GF-D8 (cell line): ENCODE measurements at places on chromosomes 2 and 18.

GRCh38 chr2:67346718-67347407, 50.3 kb upstream of the ETAA1 start:
- no peak for DNase-seq

- DNase-seq: no peak
These were observed 465.0 kb upstream of the TRIB2 start for GRCh38 chr2:12251749-12252148.

GRCh38 chr2:64617631-64618151, 36.0 kb downstream of the SERTAD2 start:
- DNase-seq: no peak

GRCh38 chr2:99880148-99880963, 262.0 kb downstream of the AFF3 start:
- DNase-seq: no peak

DNA sequence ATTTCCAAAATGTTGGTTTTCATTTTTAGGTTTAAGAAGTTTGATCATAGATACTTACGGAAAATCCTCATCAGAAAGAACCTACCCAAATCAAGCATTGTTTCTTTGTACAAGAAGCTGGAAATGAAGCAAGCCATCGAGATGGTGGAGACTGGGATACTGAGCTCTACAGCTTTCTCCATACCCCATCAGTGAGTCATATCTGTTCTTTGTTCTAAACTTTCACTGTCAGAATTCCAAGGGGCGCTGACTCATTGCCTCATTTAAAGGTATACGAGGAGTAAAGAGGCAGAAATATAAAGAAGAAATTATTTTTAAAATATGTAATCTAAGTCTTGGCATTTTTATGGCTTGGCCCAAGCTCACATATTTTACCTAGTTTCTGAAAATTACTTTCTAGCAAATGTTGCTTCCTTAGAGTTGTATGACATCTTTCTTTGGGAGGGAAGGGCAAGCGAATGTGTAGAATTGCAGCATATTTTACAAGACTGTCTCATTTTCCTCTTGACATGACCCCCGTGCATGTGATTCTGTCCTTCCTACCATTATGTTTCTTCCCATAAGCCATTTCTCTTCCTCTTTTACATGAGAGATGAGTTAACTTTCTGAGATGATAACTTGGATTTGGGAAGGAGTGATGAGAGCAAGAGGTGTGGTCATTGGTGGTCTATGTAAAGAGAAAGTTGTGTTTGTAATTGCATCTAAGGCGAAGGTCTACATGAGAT, 41.2 kb downstream of the SLC9A4 start:
- DNase-seq: no peak

DNA sequence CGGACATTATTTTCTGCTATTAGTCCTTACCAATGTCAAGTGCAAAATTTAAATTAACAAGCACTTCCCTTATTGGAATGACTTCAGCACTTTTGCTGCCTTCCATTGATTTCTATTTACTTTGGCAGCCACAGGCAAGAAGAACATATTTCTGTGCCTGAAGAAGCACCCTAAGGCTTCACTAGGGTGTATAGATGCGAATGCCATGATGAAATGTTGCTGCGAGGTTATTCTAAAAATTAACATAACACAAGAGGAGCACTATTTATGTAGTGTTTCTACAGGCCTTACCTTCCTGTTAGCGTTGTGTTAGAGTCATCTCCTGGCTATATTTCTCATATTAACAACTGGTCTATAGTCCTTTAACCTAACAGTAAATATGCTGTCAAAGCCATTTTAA, 365.0 kb upstream of the HNRNPA3 start:
- no peak for DNase-seq

GRCh38 chr2:76274676-76275075, 564.0 kb upstream of the GCFC2 start:
- DNase-seq: no peak

DNA sequence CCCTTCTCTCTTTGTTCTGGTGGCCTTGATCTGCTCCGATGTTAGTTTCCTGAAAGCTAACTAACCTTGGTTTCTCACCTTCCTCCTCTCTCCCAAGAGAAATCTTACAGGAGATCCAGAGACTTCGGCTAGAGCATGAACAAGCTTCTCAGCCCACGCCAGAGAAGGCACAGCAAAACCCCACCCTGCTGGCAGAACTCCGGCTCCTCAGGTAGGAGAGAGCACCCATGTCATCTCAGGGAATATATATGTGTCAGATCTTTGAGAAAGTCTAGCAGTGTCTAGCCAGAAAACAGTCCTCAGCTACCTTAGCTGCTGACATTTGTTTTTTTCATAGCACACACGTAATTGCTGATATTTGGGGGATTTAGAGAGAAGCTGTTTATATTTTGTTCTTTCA, 148.1 kb downstream of the DTNA start:
- DNase-seq: no peak

DNA sequence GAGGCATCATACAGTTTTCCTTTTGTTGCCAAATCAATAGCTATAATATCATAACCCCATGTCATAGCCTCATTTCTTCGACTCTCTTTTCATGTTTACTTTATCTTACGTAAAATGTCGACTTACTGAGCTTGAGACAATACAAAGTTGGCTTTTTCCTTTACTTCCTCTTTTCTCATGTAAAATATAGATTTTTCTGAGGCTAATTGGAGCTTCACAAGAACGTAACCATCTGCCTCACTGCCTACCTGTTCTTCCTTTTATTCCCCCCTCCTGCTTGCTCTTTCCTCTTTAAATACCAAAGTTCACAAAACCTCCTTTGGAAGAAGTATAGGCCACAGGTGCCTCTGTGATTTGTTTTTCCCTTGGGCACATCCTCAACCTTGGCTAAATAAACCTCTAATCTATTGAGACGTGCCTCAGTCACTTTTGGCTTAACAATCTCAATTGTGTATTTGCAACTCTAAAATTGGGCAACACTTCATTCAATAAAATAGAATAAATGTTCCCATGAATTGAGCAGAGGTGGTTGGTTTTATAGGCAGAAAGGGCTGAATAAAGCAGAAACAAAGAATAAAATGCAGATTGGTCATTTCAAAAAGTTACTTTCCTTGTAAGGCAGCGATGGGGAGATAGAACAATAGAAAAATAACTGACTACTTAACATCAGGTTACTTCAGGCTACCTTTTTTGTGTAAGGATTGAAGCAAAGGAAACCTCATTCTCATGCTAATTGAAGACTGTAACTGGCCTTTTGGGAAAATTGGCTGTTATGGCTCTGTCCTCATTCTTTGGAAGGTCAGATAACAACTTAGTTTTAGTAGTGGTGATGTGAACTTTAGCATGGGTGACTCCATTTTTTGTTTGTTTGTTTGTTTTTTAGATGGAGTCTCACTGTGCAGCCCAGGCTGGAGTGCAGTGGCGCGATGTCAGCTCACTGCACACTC, 21.3 kb downstream of the COMMD1 start:
- DNase-seq: no peak

- DNase-seq: peak; percentile 60
These were observed 1.2 kb downstream of the SATB2 start for GRCh38 chr2:199456383-199457146.

DNA sequence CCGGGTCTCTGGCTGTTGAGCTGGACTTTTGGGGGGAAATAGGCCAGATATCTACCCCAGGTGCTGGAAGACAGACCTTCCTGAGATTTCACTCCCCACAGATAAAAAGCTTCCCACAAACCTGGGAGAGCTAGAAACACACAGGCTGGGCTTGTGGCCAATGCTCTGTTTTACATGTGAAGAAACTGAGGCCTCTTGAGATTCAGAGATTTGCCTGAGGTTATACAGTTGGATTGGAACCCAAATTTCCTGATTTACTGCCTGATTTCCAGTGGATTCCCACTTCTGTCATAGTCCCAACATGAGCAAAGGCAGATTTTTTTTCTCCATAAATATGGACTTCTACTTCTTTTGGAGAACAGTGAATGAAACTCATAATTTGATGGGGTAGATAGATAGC, 360.2 kb downstream of the SETBP1 start:
- no peak for DNase-seq

GRCh38 chr2:218447072-218447471, 28.1 kb downstream of the VIL1 start:
- no peak for DNase-seq

DNA sequence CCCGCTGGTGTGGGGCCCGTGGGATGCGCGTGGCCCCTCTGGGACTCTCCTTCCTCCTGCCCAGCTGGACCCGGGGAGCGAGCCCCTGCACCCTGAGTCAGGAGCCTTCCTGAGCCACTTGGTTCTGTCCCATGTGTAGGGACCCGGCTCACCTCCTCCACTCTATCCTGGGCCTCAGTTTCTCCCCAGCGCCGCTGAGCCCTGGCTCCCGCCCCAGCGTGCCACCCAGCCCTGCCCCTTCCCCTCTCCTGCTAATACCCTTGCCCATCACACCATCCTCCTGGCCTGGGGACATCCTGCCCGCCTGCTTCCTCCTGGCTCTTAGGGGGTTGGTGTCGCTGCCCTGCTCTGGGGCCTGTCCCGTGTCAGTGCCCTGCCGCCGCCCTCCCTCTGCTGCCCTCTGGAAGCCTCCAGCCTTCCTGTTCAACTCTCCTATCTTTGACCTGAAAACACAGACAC, 24.8 kb downstream of the GPC1 start:
- DNase-seq: no peak

- DNase-seq: no peak
These were observed 5.3 kb upstream of the IL18R1 start for GRCh38 chr2:102350137-102350793.

GRCh38 chr2:75310876-75311275, 111.6 kb upstream of the TACR1 start:
- DNase-seq: no peak

GRCh38 chr2:54675738-54676137, 47.7 kb upstream of the EML6 start:
- no peak for DNase-seq

GRCh38 chr2:230410861-230411569, 5.0 kb upstream of the SP100 start:
- DNase-seq: no peak

DNA sequence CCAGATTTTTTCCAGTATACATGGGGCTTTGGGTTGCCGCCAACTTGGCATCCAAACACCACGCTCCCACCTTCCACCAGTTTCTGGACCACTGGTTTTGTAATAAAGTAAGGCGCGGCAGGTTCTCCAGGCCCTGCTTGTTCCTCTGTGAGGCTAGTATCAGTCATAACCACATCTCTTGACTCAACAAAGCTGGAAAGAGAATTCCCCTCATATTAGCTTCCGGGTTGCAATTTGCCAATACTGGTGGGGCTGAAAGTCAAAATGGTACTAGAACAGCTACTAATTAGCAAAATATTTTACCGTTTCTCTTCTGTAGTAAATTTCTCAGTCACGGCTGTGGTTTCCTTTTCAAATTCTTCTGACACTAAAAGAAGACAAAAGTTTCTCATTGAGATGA, 25.0 kb downstream of the TTN start:
- DNase-seq: no peak

DNA sequence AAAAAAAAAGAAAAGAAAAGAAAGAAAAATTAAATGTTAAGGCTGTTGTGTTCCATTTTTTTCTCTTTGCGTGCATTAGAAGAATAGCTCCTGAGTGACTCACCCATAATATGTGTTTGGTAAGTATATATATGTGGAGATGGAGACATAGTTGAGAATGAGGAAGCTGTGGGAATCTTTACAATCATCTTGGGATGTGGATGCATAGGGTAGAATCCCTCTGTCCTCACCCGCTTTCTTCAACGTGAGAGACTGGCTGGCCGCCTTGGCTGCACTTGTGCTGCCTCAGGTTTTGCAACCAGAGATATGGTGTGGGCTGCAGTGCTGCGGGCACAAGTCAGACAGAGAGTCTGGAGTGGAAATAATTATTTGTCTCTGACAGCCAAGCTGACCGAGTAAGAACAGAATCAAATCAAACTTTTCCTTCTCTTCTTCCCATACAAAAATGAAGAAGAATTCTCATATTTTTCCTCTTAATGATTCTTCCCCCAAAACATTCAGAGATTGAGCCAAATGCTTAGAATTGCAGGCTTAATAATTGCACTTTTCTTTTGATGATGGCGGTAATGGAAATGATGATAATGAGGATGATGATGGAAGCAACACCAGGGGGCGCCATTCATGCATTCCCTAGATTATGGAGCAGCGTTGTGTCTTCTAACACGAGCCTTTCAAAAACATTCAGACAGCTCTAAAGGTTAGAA, 48.5 kb downstream of the SERPINB7 start:
- no peak for DNase-seq

DNA sequence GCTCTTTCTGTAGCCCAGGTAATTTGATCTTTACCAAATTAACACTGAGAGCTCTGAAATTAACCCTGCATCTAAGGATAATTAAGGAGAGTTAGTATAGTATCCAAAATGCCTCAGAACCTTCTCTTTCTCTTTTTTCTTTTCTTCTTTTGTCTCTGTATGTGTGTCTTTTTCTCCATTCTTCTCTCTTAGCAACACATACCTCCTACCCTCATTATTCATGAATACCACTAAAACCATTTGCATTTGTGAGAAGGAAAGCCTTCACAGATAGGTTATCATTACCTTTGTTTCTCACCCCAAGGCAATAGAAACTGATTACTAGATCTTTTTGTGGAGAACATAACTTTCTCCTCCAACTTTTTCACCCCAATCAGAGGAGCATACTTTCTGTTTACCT, 376.5 kb upstream of the NXPH2 start:
- no peak for DNase-seq

DNA sequence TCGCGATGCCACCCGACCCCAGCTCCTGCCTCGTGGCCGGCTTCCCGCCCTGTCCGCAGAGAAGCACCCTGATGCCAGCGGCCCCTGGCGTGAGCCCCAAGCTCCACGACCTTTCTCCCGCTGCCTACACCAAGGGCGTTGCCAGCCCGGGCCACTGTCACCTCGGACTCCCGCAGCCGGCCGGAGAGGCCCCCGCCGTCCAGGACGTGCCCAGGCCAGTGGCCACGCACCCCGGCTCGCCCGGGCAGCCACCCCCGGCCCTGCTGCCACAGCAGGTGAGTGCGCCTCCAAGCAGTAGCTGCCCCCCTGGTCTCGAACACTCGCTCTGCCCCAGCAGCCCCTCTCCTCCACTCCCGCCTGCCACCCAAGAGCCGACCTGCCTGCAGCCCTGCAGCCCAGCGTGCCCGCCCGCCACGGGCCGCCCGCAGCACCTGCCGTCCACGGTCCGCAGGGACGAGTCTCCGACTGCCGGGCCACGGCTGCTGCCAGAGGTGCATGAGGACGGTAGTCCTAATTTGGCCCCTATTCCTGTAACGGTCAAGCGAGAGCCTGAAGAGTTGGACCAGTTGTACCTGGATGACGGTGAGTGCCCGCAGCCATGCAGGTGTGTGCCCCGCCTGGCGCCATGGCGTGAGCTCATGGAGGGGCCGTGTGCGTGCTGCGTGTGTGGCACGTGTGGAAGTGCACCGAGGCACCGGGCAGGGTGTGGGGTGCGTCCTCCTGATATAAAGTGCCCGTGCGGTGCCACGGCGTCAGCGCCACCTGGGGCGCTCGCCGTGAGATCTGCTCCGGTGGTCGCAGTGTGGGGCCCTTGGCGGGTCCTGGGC, 90.8 kb downstream of the NFATC1 start:
- DNase-seq: no peak

DNA sequence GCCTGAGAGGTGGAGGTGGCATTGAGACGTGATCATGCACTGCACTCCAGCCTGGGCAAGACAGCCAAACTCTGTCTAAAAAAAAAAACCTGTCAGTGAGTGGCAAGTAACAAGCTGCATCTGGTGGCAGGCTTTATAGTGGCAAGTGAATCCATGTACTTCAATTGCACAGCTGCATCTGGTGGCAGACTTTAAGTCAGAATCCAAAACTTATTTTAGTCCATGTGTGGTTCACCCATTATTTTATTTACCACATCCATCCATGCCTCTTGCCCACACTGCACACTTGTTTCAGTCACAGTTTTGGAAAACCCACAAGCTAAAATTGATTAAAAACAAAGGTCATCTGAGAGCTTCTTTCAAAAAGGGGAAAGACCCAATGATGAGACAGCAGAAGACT, 1636.4 kb upstream of the NXPH2 start:
- no peak for DNase-seq

- no peak for DNase-seq
These were observed 65.3 kb upstream of the RIT2 start for GRCh38 chr18:43180814-43181213.
